Tongue (tissue), 3 donors: ENCODE measurements at places on chromosomes 3 and 15. TPM values are rescaled to one million over a fixed set of nuclear protein-coding genes. Genes with fewer than 3 reads are reported as not detected.
A peak's percentile ranks its signal among the peaks of the same experiment; 100 is the strongest.

DNA sequence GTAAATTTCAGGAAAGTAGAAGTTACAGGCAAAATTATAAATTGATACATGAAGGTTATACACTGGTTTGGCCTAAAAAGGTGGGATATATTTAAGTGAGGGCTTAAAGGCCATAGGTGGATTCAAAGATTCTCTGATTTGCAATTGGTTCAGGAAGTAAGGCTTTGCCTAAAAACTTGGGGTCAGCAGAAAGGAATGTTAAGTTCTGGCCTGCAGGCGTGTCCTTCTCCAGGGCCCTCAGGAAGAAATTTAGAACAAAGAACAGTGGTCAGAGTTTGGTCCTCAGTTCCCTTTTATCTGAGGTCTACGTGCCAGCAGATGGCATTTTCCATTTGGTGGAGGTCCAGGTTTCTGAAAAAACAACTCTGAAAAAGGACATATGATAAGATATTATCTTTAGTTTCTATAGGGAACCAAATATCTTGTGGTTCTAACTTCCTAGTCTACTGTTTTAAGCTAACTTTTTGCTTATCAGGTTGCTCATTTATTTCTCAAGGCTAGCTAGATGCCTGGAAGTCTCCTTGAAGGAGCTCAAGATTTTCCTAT lies 40.5 kb downstream of the SCN11A start:
- no peak for DNase-seq

DNA sequence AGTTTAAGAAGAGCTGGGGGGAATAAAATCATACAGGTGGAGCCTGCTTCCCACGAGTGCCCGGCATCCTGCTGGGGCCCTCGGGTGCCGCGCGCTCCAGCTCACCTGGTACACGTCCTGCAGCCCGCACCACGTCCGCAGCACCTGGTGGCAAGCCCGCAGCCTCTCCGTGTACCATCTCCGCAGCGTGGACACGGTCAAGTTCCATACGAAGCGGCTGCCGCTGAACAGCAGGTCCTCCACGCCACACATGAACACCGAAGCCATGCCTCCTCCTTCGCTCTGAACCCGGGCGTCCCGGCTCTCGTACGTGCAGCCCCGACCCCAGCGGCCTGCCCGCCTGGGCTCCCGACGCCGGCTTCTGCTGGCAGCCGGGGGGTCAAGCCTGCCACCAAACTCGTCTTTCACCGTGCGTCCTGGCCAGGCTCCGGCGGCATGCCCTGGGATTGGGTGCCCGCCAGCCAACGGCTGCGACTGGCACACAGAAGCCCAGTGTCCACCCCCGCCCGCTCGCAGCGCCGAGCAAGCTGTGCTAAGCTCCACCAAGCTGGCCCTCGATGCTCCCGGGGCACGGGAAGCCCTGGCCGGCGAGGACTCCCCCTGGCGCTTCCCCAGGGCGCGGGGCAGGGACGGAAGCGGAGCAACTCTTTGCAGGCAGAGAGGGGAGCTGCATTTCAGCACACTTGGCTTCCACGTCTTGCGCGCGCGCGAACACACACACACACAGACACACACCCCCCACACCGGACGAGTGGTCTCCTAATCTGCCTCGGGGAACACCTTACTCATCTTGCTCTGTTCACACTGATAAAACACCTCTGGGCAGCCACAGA lies at the start of gene FRMD4B:
FRMD4B (minus strand) TSS at position 366 of the 833 bp plus-strand sequence; CDS start at position 267, 99 bp downstream.
- DNase-seq: peak; percentile 76

DNA sequence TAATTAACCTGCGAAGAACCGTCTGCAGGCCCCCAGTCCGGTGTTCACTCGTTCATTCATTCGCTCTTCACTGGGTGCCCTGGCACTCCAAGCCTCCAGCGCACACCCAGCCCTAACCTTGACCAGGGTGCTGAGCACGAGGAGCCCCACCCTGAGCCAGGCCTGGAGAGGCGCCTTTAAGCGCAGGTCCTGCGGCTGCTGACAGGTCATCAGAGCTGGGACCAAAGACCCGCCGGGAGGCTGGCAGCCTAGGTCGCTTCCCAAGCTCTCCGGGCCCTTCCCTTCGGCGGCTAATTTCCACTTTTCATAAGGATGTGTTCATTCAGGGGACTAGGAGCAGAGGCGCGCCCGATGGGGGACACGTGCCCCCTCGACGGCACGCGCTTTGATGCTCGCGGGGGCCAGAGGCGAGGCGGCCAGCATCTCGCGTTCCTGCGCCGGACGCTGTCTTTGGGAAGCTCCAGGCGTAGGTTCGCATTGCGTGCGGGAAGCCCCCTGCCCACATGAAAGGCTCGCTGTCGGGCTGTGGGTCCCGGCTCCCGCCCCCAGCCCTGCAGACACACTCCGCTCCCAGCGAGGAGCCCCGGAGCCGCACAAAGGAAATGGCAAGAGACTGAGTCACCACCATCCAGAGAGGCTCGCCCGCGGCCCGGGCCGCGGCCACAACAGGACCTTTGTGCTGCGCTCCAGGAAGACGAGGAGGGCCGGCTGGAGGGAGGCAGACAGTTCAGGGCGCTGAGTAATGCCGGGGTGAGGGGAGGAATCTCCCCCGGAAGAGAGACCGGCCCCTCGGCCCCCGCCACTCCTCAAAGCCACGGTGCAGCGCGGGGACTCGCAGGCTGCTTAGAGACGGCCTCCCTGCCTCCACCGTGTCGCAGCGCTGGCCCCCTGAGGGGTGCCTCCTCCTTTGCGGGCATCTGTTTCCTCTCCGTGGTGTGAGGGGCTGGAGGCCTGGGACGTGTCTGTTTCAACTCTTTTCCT lies 266.4 kb upstream of the HES1 start:
- peak; percentile 33 for DNase-seq

DNA sequence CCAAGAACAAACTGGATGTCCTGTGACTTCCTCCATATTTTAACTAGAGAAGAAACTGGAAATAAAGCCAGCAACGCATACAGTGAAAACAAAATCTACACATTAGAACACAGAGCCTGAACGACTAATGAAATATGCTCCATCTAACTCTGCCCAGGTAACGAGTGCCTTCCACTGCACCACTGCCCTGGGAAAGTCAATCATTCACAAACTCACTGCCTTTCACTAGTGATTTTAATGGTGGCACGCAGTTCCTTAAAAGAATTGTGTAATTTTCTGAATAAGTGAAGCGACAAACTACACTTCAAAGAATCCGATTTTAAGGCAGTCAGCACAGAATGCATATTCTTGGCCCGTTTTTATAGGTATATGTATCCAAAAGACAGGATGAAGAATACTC lies 416.0 kb downstream of the SHQ1 start:
- no peak for DNase-seq

SLC38A3 gene
- 1.2 TPM for total RNA-seq
